CD4-positive, alpha-beta T cell treated with Interleukin-1 beta for 1 hour (primary cell): ENCODE measurements at places on chromosomes 7 and 10.

DNA sequence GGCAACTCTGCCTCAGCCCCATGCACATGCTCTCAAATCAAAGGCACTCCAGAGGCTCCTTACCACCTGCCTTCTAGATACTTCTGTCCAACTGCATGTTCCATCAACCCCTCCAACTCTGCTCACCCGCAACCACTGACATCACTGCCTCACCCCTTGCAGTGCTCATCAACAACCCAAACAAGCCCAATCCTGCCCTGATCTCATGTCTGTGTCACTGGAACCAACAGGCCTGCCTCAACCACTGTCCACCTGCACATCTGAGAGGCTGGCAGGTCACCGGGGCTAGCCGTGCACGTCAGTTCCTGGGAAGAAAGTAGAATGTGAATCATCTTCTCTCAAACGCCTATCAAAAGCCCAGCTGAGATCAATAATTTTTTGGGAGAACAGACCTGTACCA is 33.3 kb downstream of the CTBP2 start:
- no peak for DNase-seq

- no peak for DNase-seq
These were observed 471.7 kb downstream of the GRM8 start for GRCh38 chr7:126780993-126781392.

GRCh38 chr10:13928451-13928850 is 341.7 kb downstream of the PRPF18 start:
- no peak for DNase-seq

- DNase-seq = no peak
These were observed 27.6 kb upstream of the PLPP4 start for GRCh38 chr10:120429395-120429794.

GRCh38 chr7:134630893-134631292 is 15.8 kb upstream of the BPGM start:
- no peak for DNase-seq

GRCh38 chr7:142138996-142139395 is 27.5 kb downstream of the MGAM2 start:
- DNase-seq = no peak

DNA sequence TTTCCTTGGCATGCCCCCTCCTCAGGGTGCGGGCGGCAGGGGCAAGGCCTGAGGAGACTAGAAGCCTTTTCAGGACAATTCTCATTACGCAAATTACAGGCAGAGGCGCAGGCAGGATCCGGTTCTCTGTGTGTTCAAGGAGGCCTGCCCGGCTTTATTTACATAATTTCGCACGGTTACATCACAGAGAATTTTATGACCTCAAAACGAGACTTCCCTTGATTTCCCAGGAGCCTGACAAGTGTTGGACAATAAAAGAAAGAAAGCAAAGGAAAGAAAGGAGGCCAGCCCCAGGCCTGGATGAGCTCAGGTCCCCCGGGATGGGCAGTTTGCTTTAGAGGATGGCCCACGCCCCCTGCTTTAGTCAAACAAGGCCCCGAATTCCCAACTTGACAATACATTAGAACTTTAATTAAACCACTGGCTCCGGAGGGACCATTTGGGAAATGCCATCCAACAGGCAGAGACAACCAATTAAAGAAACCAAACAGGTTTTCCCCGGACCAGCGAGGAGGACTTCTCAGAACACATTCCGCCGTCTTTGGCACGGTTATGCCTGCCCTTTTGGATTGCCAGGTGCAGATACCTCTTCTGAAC is 2.9 kb downstream of the MNX1 start:
- no peak for DNase-seq
